ENCODE measurements at places on chromosomes 16 and 17.

GRCh38 chr17:45287526-45288500 is 25.9 kb upstream of the SPATA32 start:
- DNase-seq: no peak

DNA sequence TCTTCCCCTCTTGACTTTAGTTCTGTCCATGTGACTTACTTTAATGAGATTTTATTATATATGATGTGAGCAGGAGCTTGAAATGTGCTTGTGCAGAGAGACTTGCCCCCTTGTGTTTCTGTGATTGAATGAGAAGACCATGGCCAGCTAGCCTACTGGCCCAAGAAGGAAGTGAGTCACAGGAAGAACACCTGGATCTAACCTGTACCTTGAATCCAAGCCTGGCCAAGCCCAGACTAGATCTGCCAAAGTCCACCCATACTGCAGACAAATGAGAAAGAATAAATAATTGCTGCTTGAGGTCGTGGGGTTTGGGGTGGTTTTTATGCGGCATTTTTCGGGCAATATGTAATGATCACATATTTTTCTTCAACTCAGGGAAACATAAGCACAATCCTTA is 9.6 kb downstream of the ABCA10 start:
- no peak for DNase-seq

DNA sequence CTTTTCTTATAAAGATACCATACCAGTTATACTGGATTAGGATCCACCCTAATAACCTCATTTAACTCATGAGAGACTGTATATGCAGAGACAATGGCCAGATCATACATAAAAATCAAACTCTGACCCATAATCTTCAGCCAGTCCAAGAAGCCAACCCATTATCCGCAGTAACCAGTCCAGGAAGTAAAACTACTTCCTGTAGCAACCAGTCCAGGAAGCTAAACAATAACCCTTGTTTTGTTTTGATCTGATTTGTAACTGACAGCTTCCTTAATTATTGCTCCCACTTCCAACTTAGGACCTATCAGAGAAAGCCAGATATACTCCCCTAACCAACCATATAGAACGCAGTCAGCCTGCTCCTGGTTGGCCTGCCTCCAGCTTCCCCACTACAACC is 19.2 kb upstream of the SSTR2 start:
- no peak for DNase-seq

GRCh38 chr16:855471-855870 is 54.9 kb upstream of the GNG13 start:
- DNase-seq: no peak

DNA sequence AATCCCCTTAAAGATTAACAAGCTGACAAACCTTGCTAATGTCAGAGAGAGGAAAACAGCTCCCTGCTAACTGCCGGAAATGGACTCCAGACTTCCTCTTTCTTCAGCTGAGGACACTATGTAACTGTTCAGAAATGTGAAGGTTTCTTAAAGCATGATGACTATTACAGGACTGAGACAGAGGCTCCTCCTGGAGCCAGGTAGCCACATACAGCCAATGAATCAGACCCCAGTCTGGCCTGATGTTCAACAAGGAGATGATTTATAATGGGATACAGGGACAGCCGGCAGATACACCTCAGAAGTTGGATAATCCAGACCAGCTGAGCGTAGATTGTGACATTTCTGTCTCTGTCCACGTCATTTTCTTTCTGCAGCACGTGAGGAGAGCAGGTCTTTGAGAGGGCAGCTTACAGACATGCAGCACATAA is 216.2 kb downstream of the HS3ST3A1 start:
- DNase-seq: no peak

DNA sequence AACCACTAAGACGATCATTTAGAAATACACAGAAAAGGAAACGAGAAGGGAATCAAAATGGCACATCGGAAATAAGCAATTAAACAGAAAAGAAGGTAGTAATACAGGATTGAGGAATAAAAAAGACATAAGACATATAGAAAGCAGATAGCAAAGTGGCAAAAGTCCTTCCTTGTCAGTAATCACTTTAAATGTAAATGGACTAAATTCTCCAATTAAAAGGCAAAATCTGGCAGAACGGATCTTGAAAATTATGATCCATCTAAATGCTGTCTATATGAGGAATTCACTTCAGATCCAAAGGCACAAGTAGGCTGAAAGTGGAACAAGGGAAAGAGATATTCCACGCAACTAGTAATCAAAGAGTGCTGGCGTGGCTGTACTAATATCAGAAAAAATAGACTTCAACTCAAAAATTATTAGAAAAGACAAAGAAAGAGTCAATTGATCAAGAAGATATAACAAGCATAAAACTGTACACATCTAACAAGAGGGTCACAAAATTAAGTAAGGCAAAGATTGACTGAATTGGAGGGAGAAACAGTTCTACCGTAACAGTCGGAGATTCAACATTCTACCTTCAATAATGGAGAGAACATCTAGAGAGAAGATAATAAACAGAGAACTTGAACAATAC is 36.8 kb upstream of the METRNL start:
- no peak for DNase-seq

- no peak for DNase-seq
Measured at GRCh38 chr16:6375465-6376075, 957.1 kb upstream of the RBFOX1 start.

Measured in right lung (tissue), 10 donors.